ENCODE measurements at places on chromosomes 12 and 14.

GRCh38 chr12:6311822-6312528 is 1.5 kb downstream of the PLEKHG6 start:
- DNase-seq, result no peak

DNA sequence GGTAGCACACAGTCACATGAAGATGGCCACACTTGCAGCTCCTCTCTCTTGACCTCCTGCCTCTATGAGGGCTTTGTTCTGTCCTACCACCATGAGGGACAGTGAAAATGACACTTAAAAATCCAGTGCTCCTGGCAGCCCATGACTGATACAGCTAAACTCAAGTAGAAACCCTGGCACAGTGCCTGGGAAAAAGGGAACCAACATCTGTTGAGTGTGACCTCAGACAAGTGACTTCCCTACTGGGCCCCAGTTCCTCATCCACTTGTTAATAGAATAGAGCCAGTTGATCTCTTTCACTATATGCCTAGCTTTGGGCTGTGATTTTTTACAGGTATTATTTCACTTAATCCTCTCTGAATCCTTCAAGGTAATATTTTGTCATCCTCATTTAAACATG is 4.8 kb downstream of the GUCY2C start:
- DNase-seq, result no peak

- DNase-seq, result no peak
These were observed 8.1 kb downstream of the L2HGDH start for GRCh38 chr14:50303744-50304471.

- no peak for DNase-seq
These were observed 53.1 kb downstream of the TGFB3 start for GRCh38 chr14:75928690-75929181.

DNA sequence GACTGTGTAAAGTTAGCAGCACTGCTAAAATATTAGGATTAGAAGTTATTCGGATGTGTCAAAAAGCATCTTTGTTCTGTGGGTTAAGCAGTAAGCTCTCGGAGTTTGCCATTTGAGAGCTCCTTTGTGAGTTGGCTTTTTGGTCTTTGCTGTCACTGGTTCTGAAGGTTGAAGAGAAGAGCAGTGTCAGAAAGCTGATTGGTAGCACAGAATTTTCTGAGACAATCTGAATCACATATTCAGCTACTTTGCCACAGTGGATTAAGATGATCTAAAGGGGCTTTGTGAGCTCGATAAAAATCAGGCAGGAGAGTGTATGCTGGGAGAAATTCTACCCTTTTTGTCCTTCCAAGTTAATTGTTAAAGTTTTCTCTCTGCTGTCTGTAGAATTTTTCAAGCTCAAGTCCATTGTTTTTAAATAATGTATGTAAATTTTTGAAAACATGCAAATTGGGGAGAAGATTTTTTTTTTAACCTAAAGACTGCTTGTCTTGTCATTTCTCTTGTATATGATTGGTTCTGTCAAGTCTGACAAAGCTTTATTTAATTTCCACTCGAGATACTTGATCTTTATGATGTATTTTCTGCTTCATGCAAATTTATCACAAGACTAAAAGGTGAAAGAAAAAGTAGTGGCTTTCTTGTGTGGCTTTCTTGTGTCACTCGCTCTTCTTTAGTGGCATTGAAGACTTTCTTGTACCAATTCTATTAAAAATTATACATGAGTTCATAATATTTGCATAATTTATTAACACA is 307.3 kb downstream of the EGLN3 start:
- no peak for DNase-seq

DNA sequence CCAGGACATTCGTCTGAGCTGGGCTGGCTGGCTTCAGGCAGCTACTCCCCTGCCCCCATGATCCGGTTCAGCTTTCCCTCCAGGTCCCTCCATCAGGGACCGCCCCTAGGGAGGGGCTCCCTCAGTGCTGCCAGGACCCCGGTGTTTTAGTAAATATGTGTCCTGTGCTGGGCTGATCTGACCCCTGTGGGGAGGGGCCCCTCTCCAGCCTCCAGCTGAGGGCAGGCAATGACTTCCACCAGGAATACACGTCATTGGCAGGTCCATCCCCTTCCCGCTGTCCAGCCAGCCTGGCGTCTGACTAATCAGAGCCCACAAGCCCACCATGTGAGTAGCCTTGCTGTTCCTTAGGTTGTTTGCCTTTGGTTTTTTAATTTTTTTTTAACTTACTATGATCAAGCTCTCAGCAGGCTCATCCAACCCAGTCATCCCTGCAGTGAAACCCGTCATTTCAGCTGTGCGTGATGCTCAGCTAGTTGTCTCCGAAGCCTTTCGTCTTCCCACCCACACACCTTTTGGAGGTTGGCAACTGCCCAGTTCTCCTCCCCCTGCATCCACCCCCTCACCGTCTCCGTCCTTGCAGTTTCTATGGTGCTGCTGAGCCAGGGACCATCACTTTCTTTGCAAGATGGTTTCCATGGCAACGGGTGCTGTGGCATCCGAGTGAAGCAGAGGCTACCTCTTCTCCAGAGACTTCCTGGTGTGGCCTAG is 16.0 kb upstream of the SERPINA4 start:
- DNase-seq, result no peak

DNA sequence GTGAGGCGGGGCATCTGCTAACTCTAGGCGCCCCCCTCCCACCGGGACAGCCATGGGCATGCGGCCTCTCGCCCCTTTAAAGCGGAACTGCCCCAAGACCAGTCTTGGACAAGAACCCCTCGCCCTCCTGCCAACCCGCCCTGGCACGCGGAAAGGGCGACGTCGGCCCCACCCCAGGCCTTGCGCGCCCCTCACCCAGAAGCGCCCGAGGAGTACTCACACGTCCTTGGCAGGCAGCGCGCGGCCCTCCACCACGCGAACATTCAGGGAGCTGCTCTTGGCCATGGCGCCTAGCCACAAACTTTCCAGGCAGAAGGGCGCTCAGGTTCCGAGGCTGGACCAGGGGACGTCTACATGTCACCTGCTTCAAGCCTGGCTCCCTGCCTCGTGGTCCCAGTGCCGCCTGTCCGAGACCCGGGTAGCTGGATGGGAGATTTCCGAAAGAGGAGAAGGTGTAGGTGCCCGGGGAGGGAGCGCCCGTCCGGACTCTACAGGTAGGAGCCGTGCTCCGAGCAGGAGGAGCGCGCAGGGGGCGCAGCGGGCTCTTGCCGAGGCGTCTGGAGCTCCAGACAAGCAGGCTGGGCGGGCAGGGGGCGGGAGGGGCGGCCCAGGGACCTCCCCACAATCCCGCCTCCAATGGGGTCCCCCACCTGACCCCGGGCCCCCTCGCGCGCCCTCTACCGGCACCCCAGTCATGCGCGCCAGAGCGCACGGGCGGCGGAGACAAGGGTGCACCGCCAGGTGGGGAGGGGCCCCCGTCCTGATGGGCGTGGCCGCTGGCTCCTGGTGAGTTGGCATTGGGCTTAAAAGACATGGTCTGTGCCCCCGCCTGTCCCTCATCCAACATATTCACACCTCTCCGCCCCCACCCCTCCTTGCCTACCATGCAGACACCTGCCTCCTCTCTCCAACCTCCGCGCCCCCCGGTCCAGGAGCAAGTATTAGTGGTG is at the start of gene RASAL1:
TSS of gene RASAL1 (minus strand) at position 584 of the 950 bp plus-strand sequence. CDS start at position 285, 299 bp downstream.
- no peak for DNase-seq

DNA sequence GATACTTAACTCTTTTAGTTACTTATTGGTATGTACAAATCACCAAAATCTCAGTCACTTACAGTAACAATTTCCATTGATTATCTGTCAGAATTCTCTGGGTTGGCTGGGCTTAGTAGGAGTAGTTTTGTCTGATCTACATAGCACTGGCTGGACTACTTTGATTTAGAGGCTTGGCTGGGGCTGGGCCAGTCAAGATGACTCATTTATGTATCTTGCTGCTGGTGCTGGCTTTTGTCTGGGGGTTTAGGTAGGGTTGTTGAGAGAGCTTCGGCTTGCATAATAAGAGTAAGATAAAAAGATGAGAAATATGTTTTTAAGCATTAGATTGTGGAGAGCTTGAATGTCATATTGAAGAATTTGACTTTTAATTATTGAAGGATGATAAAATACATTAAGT is 1093.7 kb downstream of the SLC6A15 start:
- DNase-seq, result no peak

DNA sequence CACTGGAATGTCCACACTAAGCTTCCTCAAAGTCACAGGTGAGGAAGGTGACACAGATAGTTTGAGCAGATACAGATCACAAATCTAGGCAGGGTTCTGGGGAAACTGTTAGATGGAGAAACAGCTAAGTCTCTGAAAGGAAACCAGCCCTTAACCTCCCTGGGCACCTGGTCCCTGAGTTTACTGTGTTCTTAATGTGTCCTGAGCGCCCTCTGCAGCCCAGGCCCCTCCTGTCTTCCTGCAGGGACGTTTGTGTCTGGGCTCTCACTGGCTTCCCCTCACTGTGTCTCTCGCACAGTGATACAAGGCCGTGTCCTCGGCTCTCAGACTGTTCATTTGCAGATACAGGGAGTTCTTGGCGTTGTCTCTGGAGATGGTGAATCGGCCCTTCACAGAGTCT is 684.3 kb downstream of the TMEM121 start:
- DNase-seq, result no peak

GRCh38 chr12:92558806-92559205 is 144.0 kb upstream of the PLEKHG7 start:
- DNase-seq, result no peak

GRCh38 chr14:57833323-57833722 is 32.6 kb downstream of the SLC35F4 start:
- no peak for DNase-seq

DNA sequence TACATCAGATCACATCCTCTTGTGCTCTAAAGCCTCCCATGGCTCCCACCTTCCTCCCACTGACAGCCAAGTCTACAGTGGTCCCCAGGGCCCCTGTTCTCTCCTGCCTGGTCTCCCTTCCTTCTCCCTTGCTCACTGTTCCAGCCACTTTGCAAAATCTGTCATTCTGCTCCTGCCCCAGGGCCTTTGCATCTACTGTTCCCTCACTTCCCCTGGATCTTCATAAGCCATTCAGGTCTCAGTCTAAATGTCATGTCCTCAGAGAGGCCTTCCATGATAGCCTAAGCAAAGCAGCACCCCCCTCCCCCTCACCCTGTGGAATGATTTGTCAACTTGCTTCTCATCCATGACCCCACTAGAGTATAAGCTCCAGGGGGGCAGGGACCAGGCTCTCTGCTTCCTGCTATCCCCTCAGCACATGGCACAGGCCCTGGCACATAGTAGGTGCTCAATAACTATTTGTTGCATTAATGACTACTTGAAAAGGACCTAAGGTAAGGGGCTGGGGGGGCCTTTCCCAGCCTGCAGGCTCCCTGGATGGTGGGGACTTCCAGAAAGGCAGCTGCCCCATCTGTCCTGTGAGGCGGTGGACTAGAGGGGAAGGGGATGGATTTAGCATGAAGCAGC is 5.0 kb downstream of the SLC8B1 start:
- DNase-seq, result no peak

DNA sequence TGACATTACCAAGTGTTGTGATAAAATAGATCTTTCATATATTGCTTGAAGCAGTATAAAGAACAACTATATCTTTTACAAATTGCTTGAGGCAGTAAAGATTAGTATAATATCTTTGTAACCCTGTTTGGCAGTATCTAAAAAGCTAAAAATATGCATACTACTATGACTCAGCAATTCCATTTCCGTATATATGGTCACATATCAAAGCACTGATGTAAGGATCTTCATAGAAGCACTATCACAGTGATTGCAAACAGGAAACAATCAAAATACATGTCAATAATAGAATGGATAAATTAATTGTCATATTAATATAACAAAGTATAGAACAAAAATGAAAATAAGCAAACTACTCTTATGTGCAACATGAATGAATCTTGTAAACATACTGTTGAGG is 158.4 kb upstream of the IGF1 start:
- no peak for DNase-seq

DNA sequence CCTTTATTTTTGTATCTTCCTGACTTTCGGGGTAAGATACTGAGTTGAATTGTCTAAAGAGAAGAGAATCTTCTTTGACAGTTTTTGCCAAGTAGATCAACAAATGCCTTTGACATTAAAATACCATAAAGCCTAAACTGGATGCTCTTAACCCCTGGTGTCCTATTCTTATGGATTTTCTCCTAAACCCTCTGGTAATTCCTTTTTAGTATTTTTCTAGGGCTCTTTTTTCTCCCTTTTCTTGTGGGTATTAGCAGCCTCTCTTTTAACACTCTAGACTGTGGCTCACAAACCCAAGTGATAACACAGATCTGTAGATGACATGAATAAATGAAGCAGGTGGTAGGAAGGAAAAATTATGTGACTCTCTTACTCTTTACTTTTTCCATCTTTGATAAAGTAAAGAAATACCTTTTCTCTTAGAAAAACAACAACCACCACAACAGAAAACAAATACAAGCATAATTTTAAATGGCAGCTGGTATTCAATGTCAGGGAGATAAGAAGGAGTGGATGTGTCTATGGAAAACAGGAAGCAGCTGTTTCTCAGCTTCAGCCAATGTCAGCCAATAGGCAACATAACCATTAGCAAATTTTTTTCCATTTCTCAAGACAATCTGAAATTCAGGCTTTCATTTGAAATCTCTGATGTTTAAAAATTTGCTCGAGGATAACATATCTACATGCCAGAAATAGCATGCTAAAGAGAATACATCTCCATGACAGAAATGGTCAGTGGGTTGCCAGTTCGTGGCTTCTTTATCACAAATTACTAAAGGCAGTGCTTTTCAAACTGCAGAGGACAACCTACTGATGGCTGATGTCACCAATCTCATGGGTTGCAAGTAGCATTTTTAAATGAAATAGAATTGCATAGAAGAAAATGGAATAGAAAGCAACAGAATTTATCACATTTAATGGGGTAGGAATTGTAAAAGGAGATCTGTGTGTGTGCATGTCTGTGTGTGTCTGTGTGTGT is 123.1 kb upstream of the KRR1 start:
- DNase-seq, result no peak

GRCh38 chr12:78797196-78797931 is 67.2 kb upstream of the SYT1 start:
- DNase-seq, result no peak

Measured in cortex of kidney (tissue), 1 donor.